ENCODE measurements at places on chromosomes 7 and 10.

DNA sequence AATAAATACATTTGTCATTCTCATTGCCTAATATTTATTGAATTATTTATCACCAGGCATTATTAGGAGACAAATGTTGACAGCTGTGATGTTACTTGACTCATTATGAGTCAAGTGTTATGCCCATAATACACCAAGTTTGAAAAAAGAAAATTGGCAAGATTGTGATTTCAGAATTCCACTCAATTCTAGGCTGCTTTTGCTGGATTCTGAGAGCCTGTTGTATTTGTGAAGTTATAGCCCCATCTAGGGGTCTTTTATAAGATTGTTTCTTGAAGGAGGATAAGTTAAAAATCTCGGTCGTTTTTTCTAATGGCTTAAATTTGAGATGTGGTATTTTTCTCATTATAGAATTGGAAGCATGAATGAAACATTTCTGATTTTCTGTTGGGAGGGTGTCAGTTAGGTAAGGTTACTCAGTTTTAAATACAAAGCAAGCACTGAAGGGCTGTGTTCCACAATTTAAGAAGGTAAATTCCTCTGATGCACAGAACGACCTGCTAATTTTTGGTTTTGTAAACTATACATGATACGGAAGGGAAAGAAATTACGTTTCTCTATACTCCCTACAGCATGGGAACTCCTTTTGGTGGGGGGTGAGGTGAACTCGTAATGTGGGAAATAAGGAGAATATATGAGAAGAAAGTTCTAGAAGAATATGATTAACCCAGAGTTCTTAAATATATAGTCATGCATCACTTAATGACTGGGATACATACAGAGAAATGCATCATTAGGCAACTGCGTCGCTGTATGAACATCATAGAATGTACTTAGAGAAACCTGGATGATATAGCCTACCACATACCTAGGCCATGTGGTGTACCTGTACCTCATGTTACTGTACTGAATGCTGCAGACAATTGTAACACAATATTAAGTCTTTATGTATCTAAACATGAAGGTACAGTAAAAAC is 2.6 kb downstream of the STK31 start:
- DNase-seq = peak; percentile 38

- no peak for DNase-seq
Measured at GRCh38 chr7:1100386-1100785, 12.5 kb downstream of the GPER1 start.

DNA sequence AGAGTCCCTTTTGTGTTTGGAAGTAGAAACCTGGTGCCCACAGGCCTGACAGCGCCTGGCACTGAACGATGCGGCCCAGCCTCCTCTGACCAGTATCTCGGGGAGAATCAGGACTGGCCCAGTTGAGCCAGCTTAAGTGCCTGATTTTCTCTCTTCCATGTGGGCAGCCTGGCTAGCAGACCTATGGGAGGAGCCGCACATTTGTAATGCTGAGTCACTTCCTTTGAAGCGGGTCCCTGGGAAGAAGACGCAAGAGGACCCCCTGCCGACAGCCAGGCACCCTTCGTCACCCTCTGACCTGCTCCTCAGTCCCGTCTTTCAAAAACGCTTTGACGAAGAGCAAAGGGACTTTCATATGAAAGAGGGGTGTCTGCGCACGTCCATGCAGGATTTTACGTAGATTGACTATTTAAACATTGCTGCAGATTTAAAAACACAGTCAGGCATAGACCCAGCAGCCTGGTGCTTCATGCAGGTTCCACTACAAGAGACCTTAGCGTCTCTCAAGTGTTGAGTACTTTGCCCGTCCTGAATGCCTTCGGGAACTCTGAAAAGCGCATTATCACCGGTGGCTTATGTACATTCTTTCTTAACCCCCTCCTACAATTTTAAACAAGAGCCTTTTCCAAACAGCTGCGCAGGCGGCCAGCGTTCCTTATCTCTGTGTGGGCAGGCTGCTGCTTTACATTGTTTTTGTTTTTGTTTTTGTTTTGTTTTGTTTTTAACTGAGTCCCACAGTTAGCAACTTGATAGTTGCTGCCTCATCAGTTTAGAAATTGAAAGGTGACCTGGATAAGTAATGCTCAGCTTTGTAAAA is 36.5 kb upstream of the AP5Z1 start:
- peak; percentile 83 for DNase-seq

DNA sequence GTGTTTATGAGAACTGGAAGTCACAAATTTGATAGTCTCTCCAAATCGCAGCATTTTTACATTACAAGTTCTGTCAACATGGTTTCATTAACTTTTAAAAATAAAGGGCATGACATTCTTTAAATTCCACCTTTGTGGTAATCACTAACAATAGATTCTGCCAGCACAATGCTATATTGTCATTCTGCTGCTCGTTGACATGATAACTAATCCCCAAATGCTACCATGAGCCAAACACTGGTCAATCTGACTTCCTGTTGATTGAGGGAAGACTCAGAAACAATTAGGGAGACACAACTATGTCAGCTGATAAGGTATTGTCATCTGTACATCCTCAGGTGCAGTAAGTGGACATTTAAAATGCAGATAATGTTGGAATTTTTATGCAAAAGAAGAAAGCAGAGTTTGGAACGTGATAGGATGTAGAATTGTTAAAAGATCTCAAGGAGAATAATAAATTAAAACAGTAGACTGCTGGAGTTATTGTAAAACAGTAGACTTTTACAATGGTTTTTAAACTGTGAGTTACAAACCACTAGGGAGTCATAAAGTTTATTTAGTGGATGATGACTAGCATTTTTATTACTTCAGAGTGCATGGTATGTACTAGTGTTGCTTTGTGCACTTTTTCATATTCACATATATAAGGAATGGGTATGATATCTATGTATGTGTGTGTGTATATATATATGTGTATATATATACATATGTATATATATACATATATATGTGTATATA is 126.4 kb upstream of the DKK1 start:
- DNase-seq = peak; percentile 10

Measured in urothelium cell line (cell line).